ENCODE measurements at places on chromosomes 7 and 10.

DNA sequence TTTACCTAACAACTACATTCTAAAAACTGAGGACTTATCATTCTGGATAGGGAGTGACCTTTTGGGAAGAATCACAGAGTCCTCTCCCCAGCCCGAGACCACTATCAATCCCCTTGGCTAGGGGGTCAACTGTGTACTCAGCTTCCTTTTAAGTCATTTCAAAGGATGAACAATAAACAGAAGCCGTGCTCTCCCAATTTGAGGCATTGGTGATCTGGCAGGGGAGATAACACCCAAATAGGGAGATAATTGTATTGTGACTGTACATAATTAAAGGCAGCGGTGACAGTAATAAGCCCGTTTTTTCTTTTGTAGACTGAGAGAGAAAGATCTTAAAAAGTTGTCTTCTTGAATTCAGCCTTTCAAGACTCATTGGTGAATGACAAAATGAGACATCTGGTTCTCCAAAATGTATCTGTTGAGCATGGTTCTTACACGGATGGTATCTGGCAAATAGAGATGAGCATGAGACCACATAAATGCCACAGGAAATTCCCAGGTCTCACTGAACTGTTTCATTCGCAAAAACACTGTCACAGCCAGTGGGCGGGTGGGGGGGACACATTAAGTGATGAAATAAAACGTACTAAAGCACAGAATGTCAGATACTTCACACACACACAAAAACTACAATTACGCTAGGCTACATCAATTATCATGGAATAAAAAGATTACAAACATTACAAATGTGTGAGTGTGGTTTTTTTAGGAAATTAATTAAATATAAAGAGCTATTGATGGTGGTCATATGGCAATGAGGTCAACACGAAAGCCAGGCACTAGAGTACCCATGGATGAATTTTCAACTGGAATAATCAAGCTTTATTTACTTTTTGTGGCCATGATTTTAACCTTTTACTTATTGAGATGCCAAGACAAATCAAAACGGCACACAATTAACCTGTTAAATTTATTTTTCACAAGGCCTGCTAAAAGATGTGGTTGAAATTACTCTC lies 108.4 kb downstream of the HIPK2 start:
- no peak for DNase-seq

- no peak for DNase-seq
Observed at GRCh38 chr7:98329100-98329790, 47.8 kb downstream of the BRI3 start.

DNA sequence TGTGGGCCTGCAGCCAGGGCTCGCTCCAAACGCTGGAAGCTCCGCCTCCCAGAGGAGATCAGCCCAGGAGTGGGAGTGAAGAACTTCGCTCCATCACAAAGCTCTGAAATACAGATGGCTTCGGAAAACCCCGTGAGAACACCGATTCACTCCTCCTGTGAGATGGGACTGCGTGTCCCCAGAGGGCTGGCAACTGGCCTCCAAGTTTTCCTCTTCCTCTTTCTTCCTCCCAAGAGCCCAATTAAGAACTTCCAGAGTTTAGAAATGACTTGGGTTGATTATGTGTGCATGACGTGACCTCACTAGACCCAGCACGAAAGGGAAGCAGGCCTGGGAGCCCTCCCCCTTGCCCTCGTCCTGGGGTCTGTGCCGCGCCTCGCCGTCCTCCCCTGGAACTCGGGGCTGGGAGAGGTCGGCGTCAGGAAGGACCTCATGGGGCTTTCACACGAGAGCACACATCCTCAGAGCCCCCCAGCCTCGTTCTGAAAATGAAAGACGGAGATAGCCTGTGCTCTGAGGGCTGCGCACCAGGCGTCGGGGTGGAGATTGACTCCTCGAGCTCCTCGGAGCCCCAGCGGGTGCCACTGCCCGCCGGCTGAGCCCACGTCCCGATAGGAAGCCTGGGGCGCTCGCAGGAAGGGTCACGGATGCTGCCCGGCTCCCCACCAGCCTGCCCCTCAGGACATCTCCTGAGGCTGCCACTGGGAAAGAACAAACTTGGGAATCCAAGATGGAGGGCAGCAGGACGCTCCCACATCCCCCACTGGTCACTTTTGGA lies 37.8 kb downstream of the PTPRN2 start:
- no peak for DNase-seq

GRCh38 chr10:69222157-69223027 lies 2.3 kb downstream of the HKDC1 start:
- DNase-seq: no peak

GRCh38 chr10:47159361-47160260 lies 140.4 kb upstream of the GDF10 start:
- DNase-seq: no peak
